ACHN (cell line): ENCODE measurements at places on chromosomes 6 and 20.

DNA sequence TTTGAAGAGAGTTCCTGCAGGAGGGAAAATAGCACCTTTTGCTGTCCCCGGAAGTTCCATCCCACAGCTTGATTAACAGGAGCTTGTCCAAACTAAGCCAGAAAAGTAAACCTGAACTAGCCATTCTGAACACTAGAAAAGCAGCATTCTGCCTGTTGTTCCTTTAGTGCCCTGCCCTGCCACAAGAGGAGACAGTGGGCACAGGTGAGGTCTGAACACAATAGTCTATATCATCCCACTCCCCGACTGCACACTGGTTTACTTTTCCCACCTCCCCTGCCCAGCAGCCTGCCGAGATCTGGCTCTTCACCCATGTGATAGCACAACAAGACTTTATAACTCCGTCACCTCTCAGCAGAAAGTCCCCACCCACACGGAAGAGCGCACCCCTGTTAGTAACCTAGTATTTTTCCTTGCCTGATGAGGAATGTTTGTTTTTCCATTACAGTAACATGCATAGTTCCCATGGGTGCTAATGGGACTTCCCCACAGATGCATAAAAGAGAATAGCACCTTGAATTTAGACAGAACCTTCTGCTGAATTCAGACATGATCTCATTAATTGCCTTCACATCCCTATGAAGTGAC, 59.7 kb downstream of the TFAP2A start:
- no peak for DNase-seq

- DNase-seq = no peak
These were observed 107.8 kb downstream of the NFATC2 start for GRCh38 chr20:51434580-51435247.

DNA sequence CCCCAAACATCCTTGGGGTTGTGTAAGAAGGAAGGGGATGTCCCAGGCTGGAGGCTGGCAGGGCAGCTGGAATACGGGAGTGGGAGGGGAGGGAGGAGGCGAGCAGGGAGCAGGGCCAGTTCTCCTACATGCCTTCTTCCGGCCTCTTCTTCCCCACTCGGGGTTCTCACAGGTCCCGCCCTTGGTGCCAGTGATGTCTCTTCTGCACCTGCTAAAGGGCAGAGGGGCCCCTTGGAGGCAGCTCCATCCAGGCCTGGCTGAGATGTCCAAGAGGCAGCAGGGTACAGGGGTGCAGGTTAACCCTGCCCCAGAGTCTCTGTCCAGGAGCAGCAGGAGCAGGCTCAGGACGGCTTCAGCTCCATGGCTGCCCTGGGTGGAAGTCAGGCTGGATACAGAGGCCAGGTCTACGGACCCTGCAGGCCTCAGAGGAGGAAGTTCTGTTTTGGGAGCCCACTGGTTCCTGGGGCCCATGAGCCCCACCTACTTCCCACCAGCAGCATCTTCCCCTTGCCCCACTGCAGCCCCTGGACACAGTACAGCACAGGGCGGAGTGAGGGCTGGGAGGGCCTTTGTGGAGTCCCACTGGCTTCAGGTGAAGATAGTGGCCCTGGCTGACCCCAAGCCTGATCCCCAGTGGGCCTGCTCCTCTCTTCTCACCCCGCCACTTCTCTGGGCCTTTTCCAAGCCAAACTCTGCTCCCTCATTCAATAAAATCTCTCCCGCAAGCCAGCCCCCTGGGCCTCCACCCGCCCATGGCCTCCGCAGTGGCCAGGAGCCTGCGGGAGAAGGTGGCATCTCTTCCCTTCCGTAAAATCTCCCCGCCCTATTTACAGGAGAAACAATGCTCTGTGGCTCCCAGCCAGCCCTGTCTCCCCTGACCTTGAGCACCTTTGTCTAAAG, 60.4 kb downstream of the YTHDF1 start:
- no peak for DNase-seq

DNA sequence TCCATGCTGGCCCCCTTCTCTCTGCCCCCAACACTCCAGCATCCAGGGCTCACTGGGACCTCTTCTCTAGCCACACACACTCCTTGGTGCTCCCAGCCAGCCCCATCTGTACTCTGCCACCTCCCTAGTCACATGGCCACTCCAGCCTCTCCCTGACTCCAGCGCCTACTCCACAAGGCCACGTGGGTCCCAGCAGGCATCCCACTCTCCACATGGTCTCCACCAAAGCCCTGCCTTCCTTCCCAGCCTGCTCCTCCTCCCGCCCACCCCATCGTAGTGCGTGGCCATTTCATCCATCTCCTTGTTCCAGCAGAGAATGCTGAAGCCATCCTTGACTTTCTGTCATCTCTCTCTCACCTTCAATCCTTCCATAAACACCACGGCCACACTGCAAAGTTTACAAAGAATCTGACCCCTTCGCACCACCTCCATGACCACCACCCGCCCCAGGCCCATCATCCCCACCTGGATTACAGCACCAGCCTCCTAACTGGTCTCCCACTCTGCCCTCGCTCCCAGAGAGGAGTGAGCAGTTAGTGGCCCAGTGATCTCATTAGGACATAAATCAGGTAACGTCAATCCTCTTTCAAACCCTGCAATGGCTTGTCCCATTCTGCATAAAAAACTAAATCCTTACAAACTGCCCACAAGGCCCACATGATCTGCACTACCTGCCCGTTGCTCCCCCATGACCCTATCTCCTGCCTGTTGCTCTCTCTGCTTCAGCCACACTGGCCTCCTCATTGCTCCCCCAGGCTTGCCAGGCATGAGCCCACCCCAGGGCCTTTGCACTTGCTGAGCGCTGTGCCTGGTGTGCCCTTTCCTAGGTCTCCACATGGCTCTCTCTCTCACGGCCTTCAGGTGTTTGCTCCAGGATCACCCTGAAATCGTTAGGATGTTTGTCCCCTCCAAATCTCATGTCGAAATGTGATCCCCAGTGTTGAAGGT, 96.2 kb downstream of the GRM4 start:
- no peak for DNase-seq

DNA sequence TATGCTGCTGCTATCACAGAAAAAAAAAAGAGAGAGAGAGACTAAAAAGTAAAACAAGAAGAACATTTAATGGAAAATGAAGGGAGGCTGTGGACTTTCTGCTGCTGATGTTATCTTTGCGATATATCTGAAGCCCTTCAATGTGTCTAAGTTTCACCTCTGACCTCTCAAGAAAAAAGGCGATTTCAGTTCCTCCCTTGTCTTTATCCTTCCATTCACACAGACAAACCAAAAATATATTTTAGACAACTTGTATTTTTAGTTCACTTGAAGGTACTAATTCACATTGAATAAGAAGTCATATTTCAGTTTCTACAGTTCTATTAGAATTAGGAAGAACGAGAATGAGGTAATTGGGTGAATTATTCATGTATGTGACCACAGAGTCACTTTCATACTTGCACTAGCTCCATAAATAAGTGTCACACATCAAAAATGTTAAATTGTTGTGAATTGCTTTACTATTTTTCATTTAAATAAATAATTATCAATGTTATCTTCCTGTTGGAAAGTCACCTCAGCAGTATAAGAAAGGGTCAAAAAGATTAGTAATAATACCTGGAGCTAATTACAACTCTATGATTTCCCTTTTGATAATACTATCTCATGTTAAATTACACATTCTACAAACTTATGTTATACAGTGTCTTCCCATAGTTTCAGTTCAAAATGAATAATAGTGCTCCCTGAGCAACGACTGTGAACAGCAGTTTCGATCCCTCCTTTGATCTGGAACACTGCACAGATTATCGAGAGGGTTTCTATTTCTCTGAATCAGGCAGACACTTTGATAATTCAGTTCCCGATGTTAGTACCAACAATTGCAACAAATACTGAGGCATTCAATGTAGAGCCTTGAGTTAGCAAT, 85.2 kb upstream of the PLCB4 start:
- DNase-seq = no peak

- DNase-seq = no peak
These were observed 333.3 kb upstream of the HSF2 start for GRCh38 chr6:122066200-122066599.

GRCh38 chr6:27296106-27296783, 15.8 kb downstream of the POM121L2 start:
- DNase-seq = peak; percentile 15

GRCh38 chr6:157980288-157981131, 1.2 kb upstream of the SYNJ2 start:
- DNase-seq = no peak

DNA sequence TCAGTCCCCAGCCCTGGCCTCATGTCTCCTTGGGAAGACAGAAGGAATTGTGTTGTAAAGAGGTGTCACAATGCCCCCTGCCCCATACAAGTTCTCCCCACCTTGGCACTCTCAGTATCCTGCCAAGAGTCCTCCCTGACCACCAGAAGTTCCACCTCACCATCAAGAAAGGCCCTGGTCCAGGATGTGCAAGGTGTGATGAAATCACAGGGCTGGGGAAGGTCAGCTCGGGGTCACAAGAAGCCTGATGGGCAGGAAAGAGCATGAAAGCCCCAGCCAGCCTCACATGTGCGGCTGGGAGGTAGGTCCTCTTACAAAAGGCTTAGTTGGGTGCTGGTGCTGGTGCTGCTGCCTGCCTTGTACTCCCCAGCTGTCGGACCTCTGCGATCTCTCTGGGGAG, 12.9 kb upstream of the C6orf132 start:
- no peak for DNase-seq

GRCh38 chr6:5723841-5724691, 282.7 kb downstream of the NRN1 start:
- no peak for DNase-seq

DNA sequence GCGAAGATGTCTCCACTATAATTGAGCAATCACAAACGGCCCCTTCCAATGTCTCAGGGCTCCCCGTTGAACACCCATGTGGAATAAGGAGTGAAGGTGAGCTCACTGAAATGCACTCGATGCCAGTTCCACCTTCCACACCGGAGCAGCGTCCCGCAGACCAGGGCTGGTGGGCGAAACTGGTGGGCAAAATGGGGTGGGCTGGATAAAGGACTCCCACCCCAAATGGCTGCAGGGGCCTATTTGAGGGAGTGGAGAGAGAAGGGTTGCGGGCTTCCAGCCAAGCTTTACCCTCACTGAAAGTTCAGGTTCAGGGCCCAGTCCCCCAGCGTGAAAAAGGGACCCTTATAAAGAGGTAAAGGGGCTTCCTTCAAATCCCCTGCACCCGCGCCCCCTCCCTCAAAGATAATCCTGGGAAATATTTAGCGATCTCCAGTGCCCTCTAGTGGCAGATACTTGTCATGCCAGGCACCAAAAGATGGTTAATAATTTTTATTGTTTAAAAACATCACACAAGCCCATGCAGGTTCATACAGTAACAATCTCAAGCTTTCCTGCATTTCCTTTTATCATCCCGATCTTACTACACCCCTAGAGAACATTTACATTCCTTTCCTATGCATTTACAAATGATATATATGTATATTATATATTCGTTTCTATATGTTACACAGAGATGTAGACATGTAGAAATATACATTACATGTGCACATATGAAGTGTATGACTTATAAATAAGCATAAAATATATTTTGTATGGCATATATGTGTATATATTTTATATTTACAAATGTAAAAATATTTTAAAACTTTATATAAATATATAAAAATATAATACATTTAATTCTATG, 58.2 kb upstream of the NKX2-2 start:
- peak; percentile 2 for DNase-seq

GRCh38 chr20:44166008-44166407, 21.0 kb downstream of the JPH2 start:
- DNase-seq = peak; percentile 71

DNA sequence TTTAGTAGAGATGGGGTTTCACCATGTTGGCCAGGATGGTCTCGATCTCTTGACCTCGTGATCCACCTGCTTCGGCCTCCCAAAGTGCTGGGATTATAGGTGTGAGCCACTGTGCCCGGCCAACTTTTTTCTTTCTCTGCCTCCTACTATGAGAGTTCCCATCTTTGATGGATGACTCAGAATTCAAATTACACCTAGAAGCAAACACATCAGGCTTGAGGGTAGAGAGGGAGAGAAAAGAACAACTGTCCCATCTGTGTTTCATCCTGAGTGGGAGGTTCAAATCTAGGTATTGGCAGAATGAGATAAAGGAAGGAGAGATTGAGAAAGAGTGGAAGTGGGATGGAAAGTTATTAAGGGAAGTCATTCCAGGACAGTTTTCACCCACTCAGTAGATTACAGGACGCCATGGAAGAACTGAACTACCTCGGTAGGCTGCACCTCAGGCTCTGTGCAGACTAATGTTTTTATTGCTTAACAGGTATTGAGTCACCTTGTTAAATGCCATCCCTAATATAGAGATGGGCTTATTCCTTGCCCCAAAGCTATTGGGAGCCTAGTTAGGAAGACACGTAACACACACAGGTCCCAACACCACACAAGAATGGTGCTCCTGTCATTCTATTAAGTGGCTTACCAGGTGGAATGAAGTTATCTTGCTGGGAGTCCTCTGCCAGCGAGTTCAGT, 275.7 kb downstream of the SOX4 start:
- no peak for DNase-seq

- DNase-seq = peak; percentile 42
These were observed 93.8 kb downstream of the FOXA2 start for GRCh38 chr20:22490287-22491193.

DNA sequence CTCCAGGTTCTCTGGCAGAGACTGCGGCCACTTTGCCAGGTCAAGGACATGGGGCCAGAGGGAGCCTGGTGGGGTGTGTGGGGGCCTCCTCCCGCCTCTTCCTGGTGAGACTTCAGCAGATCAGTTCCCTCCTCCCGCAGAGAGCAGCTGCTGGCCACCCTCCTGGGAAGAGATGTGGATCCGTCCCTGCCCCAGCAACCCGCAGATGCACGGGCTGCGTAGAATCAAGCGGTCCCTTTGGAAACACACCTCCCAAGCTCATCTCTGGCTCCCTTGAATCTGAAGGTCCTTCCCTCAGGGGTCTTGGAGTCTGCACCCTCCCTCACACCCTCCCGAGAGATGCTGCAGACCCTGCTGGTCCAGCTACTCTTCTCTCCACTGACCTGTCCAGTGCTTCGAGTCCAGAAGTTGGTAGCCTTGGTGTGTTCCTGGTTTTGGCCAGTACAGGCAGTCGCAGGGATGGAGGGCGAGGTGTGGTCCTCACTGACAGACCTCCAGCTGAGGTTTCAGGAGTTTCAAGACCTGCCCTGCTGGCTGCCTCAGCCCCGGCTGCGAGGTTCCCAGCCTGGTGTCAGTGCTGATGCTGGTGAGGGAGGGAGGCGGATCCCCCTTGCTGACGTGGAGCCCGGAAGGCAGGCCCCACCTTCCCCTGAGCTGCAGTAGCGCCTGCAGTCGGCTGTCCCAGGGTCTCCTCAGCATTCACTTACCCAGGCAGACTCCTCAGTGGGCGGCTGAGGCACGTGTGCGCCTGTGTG, at the start of gene NPBWR2:
Gene NPBWR2, minus strand, starts transcription at position 585 of the 755 bp plus-strand sequence. CDS start 734 bp downstream, outside the sequence.
- DNase-seq = no peak
